Fibroblast of villous mesenchyme (primary cell): ENCODE measurements at places on chromosomes 11 and 22. TPM values are rescaled to one million over a fixed set of nuclear protein-coding genes. Genes with fewer than 3 reads are reported as not detected.

PRODH gene
- total RNA-seq, result not detected in 2 replicates

OR4D5 gene
- total RNA-seq, result not detected in 2 replicates

OR51E2 gene
- total RNA-seq, result 0.43 and 1.9 TPM in 2 replicates

DEFB131B gene
- total RNA-seq, result not detected in 2 replicates

ZNF195 gene
- 18.4 and 25.5 TPM in 2 replicates for total RNA-seq

BET1L gene
- 22.0 and 23.8 TPM in 2 replicates for total RNA-seq

IGSF22 gene
- under 0.01 and 1.3 TPM in 2 replicates for total RNA-seq

OR8G5 gene
- total RNA-seq, result not detected in 2 replicates

SLN gene
- total RNA-seq, result not detected in 2 replicates

APOBEC3B gene
- 2.2 and 3.2 TPM in 2 replicates for total RNA-seq

P2RY2 gene
- total RNA-seq, result under 0.01 TPM in 1 of 2 replicates, not detected in the other

OR8B8 gene
- total RNA-seq, result not detected in 2 replicates

PVALB gene
- not detected in 2 replicates for total RNA-seq

GRIK4 gene
- total RNA-seq, result under 0.01 TPM in 2 replicates

LRRN4CL gene
- 6.9 and 15.5 TPM in 2 replicates for total RNA-seq

F2 gene
- total RNA-seq, result not detected in 2 replicates

TEAD1 gene
- 209 and 244 TPM in 2 replicates for total RNA-seq

CNIH2 gene
- total RNA-seq, result 0.43 and 0.64 TPM in 2 replicates

SLC29A2 gene
- total RNA-seq, result 0.64 and 0.86 TPM in 2 replicates

OR52N4 gene
- total RNA-seq, result not detected in 2 replicates

CD248 gene
- total RNA-seq, result 85.1 and 108 TPM in 2 replicates

LIF gene
- 7.4 and 7.8 TPM in 2 replicates for total RNA-seq

NCF4 gene
- total RNA-seq, result not detected in 2 replicates

ELFN2 gene
- under 0.01 and 0.32 TPM in 2 replicates for total RNA-seq

CD3E gene
- total RNA-seq, result not detected in 2 replicates

AMOTL1 gene
- 25.9 and 27.7 TPM in 2 replicates for total RNA-seq

HORMAD2 gene
- total RNA-seq, result not detected in 2 replicates

STK33 gene
- 2.9 and 5.6 TPM in 2 replicates for total RNA-seq

GAS2 gene
- 0.64 and 1.7 TPM in 2 replicates for total RNA-seq

LRRC10B gene
- not detected in 2 replicates for total RNA-seq

USP2 gene
- total RNA-seq, result under 0.01 and 0.43 TPM in 2 replicates

SCGB2A2 gene
- total RNA-seq, result not detected in 2 replicates

PRR33 gene
- total RNA-seq, result not detected in 2 replicates

MYO7A gene
- 0.32 and 0.43 TPM in 2 replicates for total RNA-seq

SCARF2 gene
- 15.5 and 26.4 TPM in 2 replicates for total RNA-seq

CATSPERZ gene
- total RNA-seq, result 0.32 TPM in 1 of 2 replicates, not detected in the other

ENTHD1 gene
- total RNA-seq, result not detected in 2 replicates

MS4A6E gene
- not detected in 2 replicates for total RNA-seq

LDHAL6A gene
- not detected in 2 replicates for total RNA-seq

SESN3 gene
- 2.3 and 6.9 TPM in 2 replicates for total RNA-seq

KCTD14 gene
- total RNA-seq, result 0.97 and 4.3 TPM in 2 replicates

OR4C3 gene
- total RNA-seq, result not detected in 2 replicates

TRIM64 gene
- total RNA-seq, result not detected in 2 replicates

SHANK3 gene
- total RNA-seq, result 0.64 and 0.86 TPM in 2 replicates

MUC15 gene
- not detected in 2 replicates for total RNA-seq

OR51E1 gene
- not detected in 2 replicates for total RNA-seq
